ENCODE measurements at places on chromosomes 16 and 17.
A peak's percentile ranks its signal among the peaks of the same experiment; 100 is the strongest.

DNA sequence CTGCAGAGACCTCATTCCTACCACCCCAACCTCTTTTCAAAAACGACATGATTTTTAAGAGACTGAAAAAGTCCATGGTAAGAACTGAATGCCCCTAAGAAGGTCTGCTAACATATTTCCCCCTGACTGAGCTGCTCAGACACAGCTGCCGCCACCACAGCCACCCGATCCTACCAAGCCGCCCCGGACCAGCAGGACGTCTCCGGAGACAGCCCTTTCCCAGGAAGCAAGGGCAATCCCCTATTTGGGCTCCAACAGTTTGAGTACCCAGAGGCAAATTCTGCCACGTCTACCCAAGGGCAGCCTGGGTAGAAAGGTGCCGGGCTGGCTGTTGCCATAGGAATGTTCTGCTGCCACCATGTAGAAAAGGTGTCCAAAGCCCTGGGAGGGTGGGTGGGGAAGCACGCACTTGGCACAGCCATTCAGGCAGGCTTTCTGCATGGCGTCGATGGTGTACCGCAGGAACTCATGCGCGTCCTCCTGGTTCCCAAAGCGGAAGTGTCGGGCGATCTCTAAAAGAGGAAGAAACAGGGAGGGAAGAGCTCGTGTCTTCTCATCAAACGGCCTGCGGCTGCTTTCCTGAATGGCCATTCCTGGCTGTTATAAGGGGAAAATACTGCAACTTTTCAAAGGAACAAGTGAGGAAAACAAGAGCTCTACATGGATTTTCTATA lies 13.6 kb downstream of the USP36 start:
- DNase-seq: no peak

- no peak for DNase-seq
These were observed 38.5 kb downstream of the RPH3AL start for GRCh38 chr17:313911-314613.

GRCh38 chr17:61467416-61468262 lies 15.4 kb downstream of the TBX4 start:
- no peak for DNase-seq

DNA sequence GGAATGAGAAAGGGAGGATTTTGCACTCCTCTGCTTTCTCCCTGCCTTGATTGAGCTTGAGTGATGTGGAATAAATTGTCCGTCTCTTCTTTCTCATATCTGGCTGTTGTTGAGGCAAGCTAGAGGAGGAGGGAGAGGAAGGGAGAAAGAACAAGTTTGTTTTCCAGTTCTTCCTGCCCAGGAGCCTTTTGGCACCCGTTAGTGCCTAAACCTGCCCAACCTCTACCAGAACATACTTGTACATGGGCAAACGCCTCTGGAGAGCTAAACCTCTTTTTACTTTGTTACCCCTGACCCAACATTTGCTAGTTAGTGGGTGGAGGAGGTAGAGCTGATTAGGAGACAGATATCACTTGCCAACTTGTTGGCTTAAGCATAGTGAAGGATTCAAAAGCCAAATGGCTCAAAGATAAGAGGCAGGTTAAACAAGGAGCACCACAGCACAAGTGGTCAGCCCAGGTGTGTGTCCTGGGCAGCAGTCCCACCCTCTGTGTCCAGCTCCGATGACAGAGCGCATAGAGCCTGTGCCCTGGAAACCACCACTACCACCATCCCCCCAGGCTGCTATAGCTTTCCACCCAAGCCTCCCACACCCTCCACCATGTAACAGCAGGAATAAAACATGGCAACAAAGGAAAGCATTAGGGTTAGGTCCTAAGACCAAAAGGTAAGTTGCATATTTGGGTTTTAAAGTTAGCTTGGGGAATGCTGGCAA lies 6.5 kb downstream of the ODF4 start:
- DNase-seq: no peak

- peak; percentile 67 for DNase-seq
These were observed 552.3 kb downstream of the TOX3 start for GRCh38 chr16:51994597-51994996.

DNA sequence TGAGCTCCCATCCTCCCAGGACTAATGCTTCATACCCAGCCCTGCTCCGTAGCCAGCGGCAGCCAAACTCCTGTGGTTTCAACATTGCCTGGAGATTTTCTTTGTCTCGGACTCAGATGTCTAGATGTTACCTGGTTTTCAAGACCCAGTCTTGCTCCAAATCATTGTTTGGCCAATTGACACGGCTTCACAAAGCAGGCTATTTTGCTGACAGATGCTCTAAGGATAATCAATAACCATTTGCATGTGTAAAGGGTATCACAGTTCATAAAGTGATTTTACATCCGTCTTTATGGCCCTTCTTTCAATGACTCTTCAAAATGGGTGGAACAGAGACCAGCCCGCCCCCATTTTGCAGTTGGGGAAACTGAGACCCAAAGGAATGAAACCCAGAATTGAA lies 153.4 kb downstream of the SALL1 start:
- no peak for DNase-seq

Data from NCI-H1092 (cell line).